ENCODE measurements at places on chromosomes 4 and X. TPM values are rescaled to one million over a fixed set of nuclear protein-coding genes. Genes with fewer than 3 reads are reported as not detected.

- DNase-seq = no peak
These were observed 577 bp upstream of the PIM2 start for GRCh38 chrX:48919360-48919841.

- DNase-seq = no peak
These were observed 20.4 kb downstream of the NELFA start for GRCh38 chr4:1988327-1988724.

DNA sequence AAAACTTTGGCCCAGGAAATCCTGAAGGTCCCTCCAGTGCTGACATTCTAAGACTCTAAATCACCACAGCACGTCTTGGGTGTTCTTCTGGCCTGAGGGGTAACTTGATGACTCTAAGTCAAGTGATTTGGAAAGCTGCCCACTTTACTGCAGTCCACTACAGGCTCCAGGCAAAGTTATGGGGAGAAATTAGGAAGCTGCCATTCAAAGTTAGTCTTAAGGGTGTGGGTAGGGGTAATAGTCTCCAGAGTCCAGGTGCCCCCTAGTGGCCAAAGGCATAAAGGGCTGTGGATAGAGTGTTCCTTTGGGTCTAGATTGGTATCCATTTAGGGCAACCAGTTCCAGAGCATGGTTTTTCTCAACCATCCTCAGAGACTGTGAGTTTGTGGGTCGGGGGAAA is 38.7 kb upstream of the SLC16A2 start:
- peak; percentile 83 for DNase-seq

DNA sequence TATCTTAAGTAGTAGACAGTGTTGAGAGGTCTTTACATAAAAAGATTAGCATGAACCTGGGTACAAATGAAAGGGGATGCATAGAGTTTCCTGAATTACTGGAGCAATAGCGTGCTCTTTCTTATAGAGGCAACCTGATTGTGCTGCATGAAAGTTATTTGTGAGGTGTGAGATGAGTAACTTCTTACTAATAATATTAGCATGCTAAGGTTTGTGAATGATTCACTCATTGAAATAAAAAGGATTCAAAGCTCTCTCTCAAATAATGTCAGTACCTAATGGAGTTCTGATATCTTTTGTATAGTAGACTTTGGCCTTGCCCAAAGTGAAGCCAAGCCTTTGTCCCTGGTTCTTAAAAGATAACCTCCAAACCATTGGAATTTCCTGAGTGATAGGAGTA is 131.0 kb upstream of the CXXC4 start:
- DNase-seq = no peak

DNA sequence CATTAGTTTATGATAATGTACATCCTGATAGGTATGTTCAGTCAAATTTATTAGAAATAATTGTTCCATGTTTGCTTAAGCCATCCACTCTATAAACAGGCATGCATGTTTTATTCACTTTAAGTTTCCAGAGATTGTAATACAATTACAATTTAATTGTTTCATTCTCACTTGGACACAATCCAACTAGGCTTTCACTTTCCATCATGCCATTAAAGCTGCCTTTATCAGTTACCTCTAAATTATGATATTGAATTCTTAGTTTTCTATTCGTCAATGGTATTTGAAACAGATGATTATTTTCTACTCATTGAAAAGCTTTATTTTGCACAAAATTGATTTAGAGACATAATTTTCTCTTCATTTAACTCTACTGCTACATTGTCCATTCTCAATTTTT is 1196.3 kb downstream of the RAPGEF2 start:
- no peak for DNase-seq

GRCh38 chr4:71288875-71289274 is 49.9 kb upstream of the SLC4A4 start:
- DNase-seq = peak; percentile 25

Gene YY2
- total RNA-seq = 2.3 TPM

DNA sequence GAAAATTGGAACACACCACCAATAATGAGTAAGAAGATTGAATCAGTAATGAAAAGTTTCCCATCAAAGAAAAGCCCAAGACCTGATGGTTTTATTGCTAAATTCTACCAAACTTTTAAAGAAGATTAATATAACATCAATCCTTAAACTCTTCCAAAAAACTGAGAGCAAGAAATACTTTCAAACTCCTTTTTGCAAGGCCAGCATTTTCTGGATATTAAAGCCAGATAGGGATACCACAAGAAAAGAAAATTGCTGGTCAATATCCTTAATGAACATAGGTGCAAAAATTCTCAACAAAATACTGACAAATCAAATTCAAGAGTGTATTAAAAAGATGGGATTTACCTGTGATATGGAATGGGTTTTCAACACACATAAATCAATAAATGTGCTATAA is 484.6 kb downstream of the ANKRD50 start:
- DNase-seq = no peak

- no peak for DNase-seq
These were observed 181.7 kb downstream of the AR start for GRCh38 chrX:67725471-67725870.

Gene DKK2
- not detected for total RNA-seq

- no peak for DNase-seq
These were observed 250.7 kb downstream of the RAPGEF2 start for GRCh38 chr4:159353422-159354116.

Gene RENBP
- not detected for total RNA-seq

DNA sequence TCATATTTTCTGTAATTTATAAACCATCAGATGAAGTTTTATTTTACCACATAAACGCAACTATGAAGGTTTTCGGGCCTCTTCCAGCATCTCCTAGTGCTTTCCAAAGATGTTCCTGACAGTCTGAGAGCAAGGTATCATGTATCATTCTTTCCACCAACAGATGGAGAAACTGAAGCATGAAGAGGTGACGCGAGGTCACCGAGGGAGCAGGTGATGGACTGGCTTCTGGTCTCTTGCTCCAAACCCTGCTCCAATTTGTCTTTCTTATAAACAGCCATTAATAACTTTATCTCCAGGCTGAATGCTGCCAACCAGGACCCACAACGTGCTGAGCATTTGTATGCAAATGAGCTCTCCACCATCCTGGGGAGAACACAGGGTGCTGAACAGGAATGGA is 86.3 kb upstream of the MAML3 start:
- DNase-seq = no peak

Gene FAM184B
- total RNA-seq = 0.47 TPM

Gene MAGEB6B
- not detected for total RNA-seq

Gene HNRNPDL
- 215 TPM for total RNA-seq

Gene CYLC1
- total RNA-seq = not detected

Gene PITX2
- total RNA-seq = 1.7 TPM

Gene ANK2
- total RNA-seq = 1.4 TPM

GRCh38 chrX:49862093-49862492 is 17.2 kb upstream of the USP27X start:
- DNase-seq = no peak

Gene LRCH2
- total RNA-seq = 0.11 TPM

Gene RADX
- total RNA-seq = 0.18 TPM

- DNase-seq = peak; percentile 20
These were observed at the start of gene TLR3 for GRCh38 chr4:186068581-186069348. Gene TLR3, plus strand, starts transcription at chr4:186069156. Its CDS starts 7,464 bp downstream, at chr4:186076620.

Gene GSX2
- not detected for total RNA-seq

GRCh38 chr4:100081491-100081890 is 108.8 kb downstream of the DDIT4L start:
- DNase-seq = peak; percentile 55

DNA sequence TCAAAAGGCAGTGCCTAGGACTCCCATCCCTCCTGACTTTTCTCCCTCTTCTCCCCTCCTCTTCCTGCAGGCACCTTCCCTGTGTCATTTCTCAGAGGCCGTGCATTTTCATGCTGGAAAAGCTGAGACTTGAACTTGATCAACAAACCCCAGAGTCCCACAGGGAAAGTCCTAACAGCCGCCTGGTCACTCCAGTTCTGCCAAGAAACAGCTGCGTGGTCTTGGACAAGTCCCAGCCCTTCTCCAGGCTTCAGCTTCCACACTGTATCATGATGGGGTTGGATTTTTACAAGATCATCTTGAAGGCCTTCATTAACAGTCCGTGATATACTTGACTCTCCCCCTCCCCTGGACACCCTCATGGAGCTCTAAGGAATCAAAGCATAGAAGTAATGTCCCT is 366.0 kb downstream of the BCOR start:
- DNase-seq = no peak

GRCh38 chr4:176309046-176309445 is 10.7 kb upstream of the SPCS3 start:
- DNase-seq = no peak

Gene PCDH7
- total RNA-seq = 1.8 TPM

- peak; percentile 17 for DNase-seq
These were observed 99.6 kb upstream of the STS start for GRCh38 chrX:7047951-7048350.

Gene FAM47E
- 0.91 TPM for total RNA-seq

- DNase-seq = no peak
These were observed 184.9 kb downstream of the VEGFC start for GRCh38 chr4:176607807-176608206.

Gene RTL3
- total RNA-seq = not detected

GRCh38 chrX:1205681-1206611 is 6.5 kb downstream of the CRLF2 start:
- DNase-seq = peak; percentile 57
